Activated CD4-positive, alpha-beta T cell treated with anti-CD3 and anti-CD28 coated beads, Interleukin-2, Interleukin-4, amounts not matched to agents 100 ng/mL and 50 ng/mL, durations not matched to agents 16 hours and 8 hours (primary cell): ENCODE measurements at places on chromosomes 1 and 21.
A peak's percentile ranks its signal among the peaks of the same experiment; 100 is the strongest.

- DNase-seq, result no peak
Observed at GRCh38 chr1:111332190-111332589, 41.5 kb downstream of the CHIA start.

DNA sequence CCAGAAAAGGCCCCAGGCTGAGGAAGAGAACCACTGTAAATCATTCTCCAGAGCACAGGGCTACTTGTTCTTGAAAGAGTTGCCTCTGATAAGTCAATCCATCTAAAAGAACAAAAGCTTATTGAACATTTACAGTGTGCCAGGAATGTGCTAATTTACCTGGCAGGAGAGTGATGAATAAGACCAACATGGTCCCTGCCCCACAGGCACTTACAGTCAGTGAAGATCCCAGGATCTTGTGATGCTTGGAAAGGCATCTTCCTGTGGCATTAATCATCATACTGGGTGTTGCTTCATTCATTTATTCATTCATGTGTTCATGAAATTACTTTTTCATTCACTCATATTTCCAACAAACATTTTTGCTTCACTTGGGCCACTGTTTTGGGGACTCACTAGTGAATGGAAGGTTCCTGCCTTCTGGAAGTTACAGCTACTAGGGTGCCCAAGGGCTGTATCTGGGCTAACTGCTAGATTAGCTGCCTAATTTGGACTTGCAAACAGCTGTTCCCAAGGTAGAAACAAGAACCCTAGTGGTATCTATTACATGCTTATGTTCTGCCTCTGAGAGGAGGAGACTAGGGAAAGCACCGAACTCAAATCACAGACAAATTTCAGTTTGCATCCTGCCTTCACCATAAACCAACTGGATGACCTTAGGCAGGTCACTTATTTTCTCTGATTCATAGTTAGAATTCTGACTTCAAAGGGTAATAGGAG, 133.5 kb downstream of the CLIC6 start:
- DNase-seq, result no peak

GRCh38 chr1:16088351-16088911, 15.0 kb upstream of the FAM131C start:
- DNase-seq, result no peak

DNA sequence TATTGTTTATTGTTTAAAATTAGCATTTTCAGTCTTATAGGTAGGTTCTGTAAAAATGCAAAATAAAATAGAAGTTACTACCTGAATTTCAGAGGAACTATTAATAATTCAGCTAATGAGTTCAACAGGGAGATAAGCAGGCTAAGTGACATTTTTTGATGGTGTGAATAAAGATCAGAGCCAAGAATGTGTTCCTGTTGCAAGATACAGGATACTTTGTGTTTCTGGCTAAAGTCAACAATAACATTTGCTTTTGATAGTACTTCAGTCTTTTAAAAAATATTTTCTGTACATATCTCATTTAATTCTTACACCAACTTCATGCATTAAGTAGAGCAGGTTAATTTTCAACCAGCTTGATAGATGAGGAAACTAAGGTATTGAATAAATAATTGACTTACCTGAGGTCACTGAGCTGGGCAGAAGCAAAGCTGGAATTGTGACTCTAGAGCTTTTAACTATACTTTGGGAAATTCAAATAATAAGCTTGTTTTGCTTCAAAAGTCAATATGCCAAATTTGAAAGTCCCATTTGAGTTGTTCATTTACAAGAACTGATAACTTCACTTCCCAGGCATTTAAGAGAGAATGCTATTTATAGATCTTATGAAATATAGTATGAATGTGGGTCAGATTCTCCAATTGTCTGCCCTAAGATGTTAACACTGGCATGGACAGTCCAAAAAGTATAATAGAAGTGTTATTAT, 6.0 kb downstream of the GORAB start:
- no peak for DNase-seq

- no peak for DNase-seq
Observed at GRCh38 chr1:59409986-59410385, 113.1 kb downstream of the FGGY start.

DNA sequence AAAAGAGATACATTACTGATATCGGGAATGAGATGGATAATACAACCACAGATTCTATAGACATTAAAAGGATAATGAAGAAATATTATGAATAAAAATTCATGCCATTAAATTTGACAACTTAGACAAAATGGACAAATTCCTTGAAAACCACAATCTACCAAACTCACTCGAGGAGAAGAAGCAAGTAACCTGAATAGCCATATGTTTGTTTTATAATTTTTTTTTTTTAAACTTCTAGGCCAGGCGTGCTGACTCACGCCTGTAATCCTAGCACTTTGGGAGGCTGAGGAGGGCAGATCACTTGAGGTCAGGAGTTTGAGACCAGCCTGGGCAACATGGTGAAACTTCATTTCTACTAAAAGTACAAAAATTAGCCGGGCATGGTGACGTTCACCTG, 327.9 kb downstream of the VAV3 start:
- DNase-seq, result no peak

DNA sequence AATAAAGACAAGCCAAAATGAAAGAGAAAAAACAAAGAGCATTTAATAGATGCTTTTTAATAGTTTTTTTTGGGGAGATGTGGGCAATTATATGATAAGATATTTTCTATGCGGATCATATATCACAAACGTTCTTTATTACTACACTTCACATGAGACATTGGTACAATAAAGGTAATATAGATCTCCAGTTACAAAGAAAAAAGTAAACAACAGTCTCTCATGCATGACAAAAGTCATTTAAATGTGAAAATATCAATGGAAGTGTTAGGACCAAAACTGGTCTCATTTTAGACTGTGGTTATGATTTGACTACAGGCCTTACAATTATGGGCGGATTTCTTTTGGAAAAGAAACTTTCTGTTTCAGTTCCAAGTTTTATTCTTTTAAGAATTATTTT, 687.0 kb downstream of the ADGRL2 start:
- no peak for DNase-seq

GRCh38 chr1:98662356-98662670, 792 bp downstream of the SNX7 start:
- DNase-seq, result no peak

- no peak for DNase-seq
Observed at GRCh38 chr1:178283409-178283808, 189.5 kb downstream of the RASAL2 start.

DNA sequence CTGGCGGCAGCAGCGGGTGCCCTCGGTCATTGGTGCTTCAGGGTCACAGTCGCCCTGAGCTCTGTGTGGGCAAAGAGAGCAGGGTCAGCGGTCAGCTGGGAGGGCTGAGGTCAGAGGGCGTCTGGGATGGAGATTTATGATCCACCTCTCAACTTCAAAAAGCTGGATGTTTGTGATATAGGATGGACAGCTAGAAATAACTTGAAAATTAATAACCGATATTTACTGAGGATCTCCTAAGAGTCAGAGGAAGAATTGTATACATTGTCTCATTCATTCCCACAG, 2.0 kb downstream of the LEFTY1 start:
- no peak for DNase-seq

GRCh38 chr1:185813401-185813979, 79.3 kb downstream of the HMCN1 start:
- DNase-seq, result peak; percentile 38

GRCh38 chr1:67594764-67595163, 90.2 kb upstream of the GADD45A start:
- DNase-seq, result no peak

- DNase-seq, result no peak
Observed at GRCh38 chr1:106072909-106073600, 983.4 kb upstream of the PRMT6 start.

GRCh38 chr1:52707927-52708655, 9.9 kb upstream of the COA7 start:
- DNase-seq, result no peak

GRCh38 chr1:32611859-32612188, 38.5 kb downstream of the ZBTB8OS start:
- DNase-seq, result no peak

DNA sequence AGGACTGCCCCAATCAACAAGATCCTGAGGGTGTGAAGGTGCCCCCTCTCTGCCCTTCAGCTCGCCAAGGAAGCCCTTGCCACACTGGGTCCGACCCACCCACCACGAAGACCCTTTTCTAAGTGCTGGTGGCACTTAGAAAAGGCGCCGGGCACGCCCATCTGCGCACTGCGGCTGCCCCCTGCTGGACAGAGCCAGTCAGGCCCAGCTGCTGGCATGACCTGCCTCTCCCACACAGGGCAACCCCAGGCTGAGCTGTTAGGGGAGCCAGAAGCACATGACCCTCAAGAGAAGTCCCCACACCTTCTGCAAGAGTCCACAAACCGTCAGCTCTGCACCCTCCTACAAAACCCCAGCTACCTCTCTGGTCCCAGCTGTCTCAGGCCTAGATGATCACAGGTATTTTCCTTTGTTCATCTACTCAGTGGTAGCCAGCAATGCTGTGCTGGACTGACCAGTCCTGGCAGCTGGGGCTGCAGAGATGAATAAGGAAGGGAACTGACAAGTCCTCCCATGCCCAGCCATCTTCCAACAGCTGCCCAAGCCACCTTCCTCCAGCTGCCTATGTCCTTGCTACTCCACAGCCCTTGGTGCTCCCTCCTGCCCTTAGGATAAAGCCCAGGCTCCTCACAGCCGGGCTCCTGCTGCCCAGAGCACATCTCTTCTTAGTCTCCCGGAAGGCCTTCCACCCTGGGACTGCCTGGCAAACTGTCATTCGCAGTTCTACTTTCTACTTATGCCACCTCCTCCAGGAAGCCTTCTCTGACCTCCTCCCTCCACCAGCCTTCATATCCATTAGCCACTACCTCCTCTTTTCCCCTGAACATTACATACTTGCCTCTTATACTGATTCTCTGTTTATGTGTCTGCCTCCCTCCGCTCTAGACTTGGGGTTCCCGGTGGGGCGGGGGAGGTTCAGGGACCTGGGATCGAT, 39.8 kb upstream of the ZC3H12A start:
- peak; percentile 73 for DNase-seq

DNA sequence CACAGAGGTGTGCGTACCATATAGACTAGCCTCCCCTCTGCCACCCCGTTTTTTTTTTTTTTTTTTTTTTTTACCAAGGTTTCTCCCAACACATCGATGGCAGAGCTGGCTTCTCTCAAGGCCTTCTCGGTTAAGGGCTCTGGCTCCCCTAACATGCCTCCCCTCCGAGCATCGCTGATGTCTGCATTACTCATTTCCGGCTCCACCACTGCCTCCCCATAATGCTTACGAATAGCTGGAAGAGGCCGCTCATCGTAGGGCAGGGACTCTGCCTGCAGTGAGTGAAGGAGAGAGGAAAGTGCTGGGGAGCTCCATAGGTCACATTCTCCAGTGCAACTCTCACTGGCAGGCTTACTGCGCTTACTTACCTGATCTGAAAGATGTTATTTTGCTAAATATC, 20.6 kb downstream of the CEP104 start:
- no peak for DNase-seq

GRCh38 chr1:168598125-168598524, 21.7 kb downstream of the XCL1 start:
- DNase-seq, result no peak

DNA sequence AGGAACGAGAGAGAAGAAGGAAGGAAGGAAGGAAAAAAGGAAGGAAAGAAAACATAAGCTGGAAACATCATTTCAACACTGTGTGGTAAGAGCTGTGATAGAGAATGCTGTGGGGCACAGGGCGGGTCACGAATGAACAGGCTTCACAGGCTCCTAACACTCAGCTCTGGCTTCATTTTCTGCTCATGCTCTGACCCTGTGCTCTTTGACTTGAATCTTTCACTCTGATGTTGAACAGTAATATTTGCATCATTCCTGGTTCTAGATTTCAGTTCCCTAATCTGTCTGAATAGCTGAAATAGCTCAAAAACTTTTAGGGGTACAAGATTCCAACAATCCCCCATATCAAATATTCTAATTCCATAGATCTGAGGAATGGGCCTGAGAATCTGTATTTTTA, 207.3 kb downstream of the LHX8 start:
- no peak for DNase-seq

- no peak for DNase-seq
Observed at GRCh38 chr1:4072481-4073153, 172.5 kb upstream of the C1orf174 start.

DNA sequence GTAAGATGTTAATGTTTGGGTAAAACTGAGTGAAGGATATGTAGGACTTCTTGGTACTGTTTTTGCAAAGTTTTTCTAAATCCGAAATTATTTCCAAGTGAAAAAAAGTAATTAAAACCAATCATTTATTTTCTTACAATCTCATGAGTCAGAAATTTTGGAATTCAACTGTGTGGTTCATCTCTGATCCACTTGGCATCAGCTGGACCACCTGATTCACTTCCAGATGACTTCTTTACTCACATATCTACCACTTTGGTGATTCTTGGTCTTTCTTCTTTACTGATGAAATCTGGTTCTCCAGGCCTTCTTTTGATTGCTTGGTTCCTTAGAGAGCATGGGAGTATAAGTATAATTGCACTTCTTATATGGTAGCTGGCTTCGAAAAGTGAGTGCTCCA, 254.9 kb upstream of the CACYBP start:
- DNase-seq, result no peak

DNA sequence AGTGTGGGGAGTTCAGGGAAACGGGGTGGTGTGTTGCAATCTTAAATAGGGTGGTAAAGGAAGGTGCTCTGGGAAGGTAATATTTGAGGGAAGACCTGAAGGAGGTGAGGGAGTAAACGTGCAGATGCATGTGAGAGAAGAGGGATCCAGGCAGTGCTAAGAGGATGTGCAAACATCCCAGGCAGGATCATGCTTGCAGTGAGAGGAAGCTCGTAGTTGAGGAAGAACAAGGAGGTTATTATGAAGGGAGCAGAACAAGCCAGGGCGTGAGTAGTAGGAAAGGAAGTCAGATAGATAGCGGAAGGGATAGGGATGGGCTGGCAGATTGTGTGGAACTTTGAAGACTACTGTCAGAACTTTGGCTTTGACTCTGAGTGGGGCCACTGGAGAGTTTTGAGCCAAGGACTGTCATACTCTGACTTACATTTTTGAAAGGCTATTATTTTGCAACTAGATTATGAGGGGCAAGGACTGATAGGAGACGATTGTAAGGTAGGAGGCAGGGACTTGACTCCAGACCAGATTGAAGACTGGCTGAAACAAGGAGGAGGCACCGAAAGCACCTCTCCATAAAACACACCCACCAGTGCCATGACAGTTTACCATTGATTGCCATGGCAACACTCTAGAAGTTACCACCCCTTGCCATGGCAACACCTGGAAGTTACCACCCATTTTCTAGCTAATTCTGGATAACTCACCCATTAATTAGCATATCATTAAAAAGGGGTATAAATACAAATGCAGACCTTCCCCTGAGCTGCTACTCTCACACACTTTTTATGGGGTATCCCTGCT, 67.0 kb downstream of the XCL2 start:
- DNase-seq, result no peak

- DNase-seq, result no peak
Observed at GRCh38 chr1:233337505-233337904, 10.0 kb downstream of the MAP3K21 start.
